ENCODE measurements at places on chromosomes 1 and 21. TPM values are rescaled to one million over a fixed set of nuclear protein-coding genes. Genes with fewer than 3 reads are reported as not detected.
A peak's percentile ranks its signal among the peaks of the same experiment; 100 is the strongest.

GRCh38 chr1:161196521-161197451 lies 2.1 kb downstream of the ADAMTS4 start:
- no peaks in the 10 kb centered on the region for H3K36me3 ChIP-seq
- H3K4me1 ChIP-seq: peaks cover 81% of the 10 kb centered on the region
- H3K27ac ChIP-seq: peak overlapping the region; percentile 98
- peak overlapping the region; percentile 45 for H3K4me3 ChIP-seq
- no peaks in the 10 kb centered on the region for H3K27me3 ChIP-seq
- no peak for DNase-seq

DNA sequence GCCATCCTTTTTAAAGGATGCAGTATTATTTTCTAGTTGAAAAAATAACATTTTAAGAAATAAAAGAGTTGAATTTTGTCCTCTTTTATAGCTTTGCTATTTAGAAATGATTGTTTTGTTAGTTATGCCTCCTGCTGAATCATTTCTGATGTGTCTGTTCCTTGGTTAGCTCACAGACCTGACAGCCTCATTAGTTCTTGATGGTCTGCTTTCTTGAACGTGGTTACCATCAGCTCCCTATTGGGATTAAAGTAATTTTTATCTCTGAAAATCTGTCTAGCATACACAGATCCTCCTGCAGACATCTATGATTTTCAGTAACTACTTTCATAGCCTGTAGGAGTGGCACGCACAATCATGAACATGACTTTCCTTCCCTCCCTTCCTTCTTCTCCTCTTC lies 447.6 kb upstream of the B3GALT2 start:
- H3K27me3 ChIP-seq: no peaks in the 10 kb centered on the region
- no peak overlapping the region for H3K27ac ChIP-seq
- H3K4me3 ChIP-seq: no peak overlapping the region
- no peaks in the 10 kb centered on the region for H3K36me3 ChIP-seq

The RHCE gene
- total RNA-seq: 0.34 TPM

The AADACL3 gene
- total RNA-seq: 70.4 TPM

The TINAGL1 gene
- total RNA-seq: 64.6 TPM

- no peaks in the 10 kb centered on the region for H3K36me3 ChIP-seq
- no peak overlapping the region for H3K4me3 ChIP-seq
- H3K27ac ChIP-seq: no peak overlapping the region
- DNase-seq: peak; percentile 72
- H3K4me1 ChIP-seq: peaks cover 35% of the 10 kb centered on the region
- H3K27me3 ChIP-seq: no peaks in the 10 kb centered on the region
Measured at GRCh38 chr1:205588636-205589035, 43.2 kb downstream of the ELK4 start.

DNA sequence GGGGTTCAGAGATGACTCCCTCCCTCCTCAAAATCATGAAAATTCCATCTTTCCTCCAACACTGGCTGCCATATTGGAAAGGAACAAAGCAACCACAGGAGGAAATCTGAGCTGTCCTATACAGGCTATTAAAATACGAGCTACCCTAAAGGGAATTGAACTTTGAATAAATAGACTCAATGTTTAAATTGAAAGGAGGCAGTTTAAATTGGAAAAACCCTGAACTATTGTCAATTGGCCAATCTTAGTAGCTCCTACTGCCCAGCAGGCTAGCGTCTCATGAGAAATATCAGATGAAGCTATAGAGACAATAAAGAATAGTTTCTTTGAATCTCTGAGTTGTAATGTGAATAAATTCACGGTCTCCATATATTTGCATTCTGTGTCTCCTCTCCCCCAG lies 85.4 kb upstream of the KCNE2 start:
- no peak for DNase-seq
- H3K27ac ChIP-seq: no peak overlapping the region
- no peaks in the 10 kb centered on the region for H3K27me3 ChIP-seq
- no peaks in the 10 kb centered on the region for H3K36me3 ChIP-seq

The RIPPLY3 gene
- 0.21 TPM for total RNA-seq

The INSRR gene
- not detected for total RNA-seq

The HPCAL4 gene
- total RNA-seq: not detected

DNA sequence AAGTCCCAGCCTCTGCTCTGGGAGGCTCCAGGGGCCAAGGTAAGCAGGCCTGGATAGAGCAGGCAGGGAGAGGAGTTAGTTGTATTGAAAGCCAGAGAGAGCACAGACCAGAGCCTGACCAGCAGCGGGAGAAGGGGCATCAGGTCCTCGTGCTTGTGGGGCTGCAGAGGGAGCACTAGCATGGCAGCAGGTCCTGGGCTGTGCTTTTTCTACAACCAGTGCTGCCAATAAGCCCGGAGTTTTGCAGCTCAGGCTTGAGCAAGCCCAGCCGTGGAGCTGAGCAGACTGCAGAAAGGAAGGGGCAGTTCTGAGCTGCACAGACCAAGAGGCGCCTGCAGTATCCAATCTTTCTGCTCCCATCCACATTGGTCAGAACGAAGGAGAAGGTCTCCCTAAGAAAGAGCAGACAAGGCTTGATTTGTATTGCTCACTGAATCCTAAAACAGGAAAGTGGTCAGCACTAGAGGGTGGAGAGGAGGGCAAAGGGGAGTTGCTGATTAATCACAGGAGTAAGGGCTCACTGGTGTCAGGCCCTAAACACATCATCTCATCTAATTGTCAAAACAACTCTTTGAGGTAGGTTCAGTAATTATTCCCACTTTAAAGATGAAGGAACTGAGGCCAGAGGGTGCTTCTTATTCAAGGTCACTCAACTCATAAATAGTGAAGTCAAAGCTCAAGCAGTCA lies 2.7 kb downstream of the DENND2D start:
- DNase-seq: no peak
- peak overlapping the region; percentile 34 for H3K4me3 ChIP-seq
- H3K4me1 ChIP-seq: peaks cover 54% of the 10 kb centered on the region
- H3K36me3 ChIP-seq: peaks cover 13% of the 10 kb centered on the region

The ESPN gene
- 47.9 TPM for total RNA-seq

DNA sequence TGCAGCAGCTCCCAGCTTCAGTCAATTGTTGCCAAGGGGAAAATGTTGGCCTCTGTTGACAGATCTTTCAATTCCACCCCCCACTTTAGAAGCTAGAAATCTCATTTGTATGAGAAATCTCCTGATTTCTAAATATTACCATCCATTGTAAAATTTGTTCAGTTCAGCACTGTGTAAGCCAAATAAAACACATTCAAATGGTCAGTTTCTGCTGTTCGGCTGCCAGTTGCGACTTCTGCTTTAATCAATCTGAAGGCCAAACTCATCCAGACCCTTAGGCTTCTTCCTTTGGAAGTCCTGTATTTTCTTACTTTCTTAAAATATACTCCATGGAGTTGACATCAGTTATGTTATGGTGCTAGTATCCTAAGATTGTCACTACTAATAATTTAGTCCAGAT lies 281.2 kb upstream of the ZRANB2 start:
- H3K27me3 ChIP-seq: no peaks in the 10 kb centered on the region
- H3K4me1 ChIP-seq: no peaks in the 10 kb centered on the region
- no peak overlapping the region for H3K27ac ChIP-seq
- H3K4me3 ChIP-seq: no peak overlapping the region

The CFAP45 gene
- total RNA-seq: 2.0 TPM

The KRTAP12-2 gene
- total RNA-seq: not detected

The PLOD1 gene
- total RNA-seq: 47.6 TPM

DNA sequence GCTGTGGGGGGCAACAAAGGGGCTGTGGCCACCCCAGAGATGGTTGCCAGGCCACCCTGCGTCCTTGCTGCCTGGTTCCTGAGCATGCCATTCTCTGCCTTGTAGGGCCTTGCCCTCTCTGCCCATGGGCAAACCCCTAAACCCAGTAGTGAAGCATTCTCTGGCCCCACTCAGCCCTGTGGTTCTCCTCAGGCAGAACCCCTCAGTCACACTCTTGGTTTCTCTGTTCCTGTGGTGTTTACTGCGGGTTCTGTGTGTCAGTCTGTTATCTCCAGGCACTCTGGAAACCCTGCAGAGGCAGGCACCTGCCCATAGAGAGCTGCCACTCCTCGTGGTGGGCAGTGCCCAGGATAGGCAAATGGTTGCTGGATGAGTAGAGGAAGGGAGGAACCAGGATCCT lies 41.1 kb upstream of the IL19 start:
- DNase-seq: no peak
- no peaks in the 10 kb centered on the region for H3K27me3 ChIP-seq
- peaks cover 56% of the 10 kb centered on the region for H3K36me3 ChIP-seq
- H3K4me1 ChIP-seq: peaks cover 27% of the 10 kb centered on the region
- no peak overlapping the region for H3K27ac ChIP-seq

GRCh38 chr1:172122381-172122780 lies 281.1 kb downstream of the DNM3 start:
- DNase-seq: no peak
- no peak overlapping the region for H3K4me3 ChIP-seq
- no peaks in the 10 kb centered on the region for H3K4me1 ChIP-seq
- no peaks in the 10 kb centered on the region for H3K36me3 ChIP-seq
- no peak overlapping the region for H3K27ac ChIP-seq

The PDE9A gene
- 4.5 TPM for total RNA-seq

All from suprapubic skin (tissue), 4 donors.